ENCODE measurements at places on chromosomes 12 and 14.

GRCh38 chr14:39268393-39268792, 34.7 kb downstream of the MIA2 start:
- peak; percentile 19 for DNase-seq

GRCh38 chr12:71565535-71565934, 98.1 kb downstream of the ZFC3H1 start:
- DNase-seq, result no peak

DNA sequence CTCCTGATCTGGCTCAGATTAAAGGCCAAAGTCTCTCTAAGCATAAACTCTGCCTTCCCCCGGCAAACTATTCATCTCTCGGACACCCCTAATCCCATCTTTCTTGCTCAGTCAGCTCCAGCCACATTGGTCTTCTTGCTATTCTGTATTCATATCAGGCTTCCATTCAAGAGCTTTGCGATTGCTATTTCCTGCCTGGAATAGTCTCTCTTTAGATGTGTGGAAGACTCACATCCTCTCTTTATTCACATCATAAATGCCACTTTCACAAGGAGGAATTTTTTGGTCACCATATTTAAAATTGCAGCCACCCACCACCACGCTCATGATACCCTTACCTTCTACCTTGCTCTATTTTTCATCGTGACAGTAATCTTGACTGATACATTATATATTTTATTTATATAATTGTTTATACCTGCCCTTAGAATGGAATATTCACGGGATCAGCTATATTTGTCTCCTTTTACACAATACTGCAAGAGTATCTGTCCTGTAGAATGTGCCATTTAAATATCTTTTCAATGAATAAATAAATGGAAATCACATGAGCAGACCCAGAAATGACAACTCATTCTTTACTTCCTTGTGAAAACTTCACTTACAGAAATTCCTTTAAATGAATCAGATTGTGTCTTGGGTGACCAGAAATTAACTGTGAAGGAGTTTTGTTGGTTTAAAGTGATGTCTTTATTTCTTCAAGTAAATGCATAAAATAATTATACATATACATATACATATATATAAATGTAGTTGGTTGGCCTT, 780.6 kb upstream of the FLRT2 start:
- DNase-seq, result no peak

- DNase-seq, result no peak
Observed at GRCh38 chr14:57930241-57930975, 64.5 kb upstream of the SLC35F4 start.

DNA sequence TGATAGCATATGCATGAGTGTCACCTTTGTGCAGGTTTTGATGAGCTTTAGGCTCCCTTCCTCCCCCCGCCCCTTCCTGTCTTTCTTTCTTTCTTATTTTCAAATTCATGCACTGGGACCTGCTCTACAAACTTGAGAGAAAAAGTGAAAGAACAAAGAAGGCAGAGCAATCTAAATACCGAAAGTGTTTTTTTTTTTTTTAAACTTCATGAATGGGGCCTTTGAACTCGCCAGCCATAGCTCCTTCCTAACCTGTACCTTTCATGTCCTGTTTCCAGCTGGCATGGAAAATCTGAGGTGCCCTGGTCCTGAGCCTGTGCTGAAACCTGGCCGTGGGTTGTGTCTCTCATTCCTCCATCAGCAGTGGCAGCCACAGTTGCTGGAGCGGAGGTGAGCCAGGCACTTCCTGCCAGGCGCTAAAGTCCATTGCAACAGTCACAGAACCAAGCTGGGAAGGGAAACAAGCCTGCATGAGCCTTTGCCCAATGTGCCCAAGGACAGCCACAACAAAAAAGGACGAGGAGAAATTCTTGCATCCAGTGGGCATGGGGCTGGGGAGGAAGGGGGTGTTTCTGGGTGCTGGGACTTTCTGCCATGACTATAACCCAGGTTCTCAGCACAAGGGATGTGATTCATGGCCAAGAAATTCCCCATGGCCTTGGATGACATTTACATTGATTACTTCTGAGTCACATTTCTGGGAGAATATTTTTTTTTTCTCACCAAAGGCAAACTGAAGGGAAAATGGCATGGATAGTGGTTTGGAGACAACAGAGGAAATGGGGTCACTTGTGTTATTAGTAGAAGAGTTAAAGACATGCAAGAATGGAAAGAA, 102.7 kb downstream of the TMEM30B start:
- DNase-seq, result no peak

DNA sequence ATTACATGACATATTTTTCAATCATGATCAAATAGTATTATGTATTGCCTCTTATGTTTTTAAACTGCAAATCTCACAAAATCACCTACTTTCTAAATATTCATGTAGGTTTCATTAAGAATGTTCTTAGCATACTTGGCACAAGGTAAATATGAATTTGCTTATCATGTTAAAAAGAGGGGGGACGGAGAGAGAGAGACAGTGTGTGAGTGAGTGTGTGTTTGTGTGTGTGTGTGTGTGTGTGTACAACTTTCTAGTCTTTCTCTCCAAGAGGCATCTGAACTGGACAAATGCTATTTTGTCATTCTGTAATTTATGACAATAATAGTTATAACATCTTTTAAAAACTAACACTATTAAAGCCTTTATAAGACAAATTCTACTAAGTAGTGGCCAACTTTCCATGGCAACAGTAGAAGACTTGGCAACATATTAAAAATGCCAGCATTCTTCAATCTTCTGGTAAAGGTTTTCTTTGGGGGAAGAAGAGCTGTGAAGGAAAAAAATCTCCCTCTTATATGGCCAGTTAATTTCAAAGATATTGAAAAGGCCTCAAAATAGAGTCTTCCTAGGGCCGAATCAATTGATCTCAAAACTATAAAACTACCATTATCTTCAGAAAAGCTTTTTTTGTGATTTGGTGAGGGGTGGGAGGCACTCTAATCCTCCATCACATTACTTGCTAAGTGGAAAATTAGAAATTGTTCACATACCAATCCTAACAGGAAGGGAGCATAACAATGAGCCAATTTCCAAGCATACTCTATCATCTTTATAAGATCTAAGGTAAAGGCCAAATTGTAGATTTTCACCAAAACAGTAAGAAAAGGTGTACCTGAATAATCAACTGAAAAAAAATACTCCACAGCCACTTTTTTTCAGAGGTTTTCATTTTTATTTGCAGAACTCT, 28.2 kb downstream of the CDK17 start:
- DNase-seq, result peak; percentile 47

DNA sequence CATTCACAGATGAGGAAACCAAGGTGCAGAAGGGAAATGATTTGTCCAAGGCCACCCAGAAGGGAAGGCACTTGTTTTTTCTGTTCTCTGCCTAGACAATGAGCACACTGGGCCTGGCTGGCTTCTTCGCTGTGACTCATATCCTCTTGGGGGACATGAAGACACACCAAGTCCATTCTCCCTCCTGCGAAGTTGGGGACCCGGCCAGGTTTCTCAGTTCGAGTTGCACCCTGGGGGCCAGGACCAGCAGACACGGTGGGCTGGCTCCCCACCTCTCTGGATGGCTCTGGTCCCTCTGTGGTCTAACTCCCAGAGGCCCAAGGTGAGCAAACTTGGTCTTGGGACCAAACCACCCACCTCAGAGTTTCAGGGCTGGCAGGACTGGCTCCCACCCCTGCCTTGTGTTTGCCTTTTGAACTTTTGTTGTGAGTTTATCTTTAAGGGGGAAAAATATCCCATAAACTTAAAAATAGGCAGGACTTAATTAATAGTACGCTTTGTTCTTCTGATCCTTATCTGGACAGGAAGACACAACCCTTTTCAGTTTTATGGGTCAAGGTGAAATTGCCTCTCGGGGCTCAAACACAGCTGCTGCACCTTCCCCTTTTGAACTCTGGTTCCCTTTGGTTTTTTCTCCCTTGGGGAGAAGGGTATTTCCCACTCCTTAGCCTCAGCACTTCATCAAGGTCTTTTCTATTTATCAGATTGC, 9.0 kb upstream of the MLEC start:
- no peak for DNase-seq

DNA sequence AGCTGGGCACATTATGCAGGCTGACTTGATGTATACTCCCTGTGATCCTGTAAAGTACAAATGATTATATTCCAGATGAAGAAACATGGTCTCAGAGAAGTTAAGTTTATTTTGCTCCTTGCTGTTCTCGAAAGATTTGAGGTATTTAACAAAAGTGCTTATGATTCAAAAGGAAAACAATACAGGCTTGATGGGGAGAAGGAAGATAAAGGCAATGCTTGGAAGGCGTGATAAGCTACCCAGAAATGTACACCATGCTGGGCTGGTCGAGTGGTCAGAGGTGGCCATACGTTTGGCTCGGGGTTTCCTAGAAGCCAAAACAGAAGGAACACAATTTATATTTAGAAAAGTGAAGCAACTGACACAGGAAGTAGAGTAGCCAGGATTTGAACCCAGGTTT, 201.0 kb downstream of the KTN1 start:
- no peak for DNase-seq

DNA sequence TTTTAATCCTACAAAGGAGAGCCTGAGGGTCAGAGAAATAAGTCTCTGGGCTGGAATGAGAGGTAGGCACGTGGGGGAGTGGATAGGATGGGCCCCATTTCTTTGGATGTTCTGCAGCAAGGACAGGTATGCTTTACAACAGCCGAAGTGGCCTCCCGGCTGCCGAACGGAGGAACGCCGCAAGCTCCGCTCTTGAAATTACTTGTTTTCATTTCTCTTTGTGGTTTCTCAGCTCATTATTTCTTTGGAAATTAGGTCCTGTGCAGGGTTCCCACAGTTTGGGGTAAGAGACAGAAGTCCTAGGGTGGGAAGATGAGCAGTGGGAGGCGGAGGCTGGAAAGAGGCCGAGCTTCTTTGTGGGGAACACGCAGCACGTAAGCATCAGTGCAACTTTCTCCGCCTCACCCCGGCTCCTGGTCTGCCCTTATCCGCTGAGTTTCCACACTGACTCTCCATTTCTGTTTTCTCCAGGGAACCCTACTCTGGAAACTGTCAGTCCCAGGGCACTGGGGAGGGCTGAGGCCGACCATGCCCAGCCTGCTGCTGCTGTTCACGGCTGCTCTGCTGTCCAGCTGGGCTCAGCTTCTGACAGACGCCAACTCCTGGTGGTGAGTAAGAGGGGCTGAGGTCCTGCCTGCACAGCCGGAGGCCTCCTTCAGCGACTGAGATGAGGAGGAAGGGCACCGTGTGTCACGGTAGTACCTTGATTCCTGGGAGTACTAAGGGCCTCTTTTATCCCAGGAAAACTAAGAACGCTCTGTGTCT, 2.0 kb downstream of the WNT5B start:
- DNase-seq, result no peak

DNA sequence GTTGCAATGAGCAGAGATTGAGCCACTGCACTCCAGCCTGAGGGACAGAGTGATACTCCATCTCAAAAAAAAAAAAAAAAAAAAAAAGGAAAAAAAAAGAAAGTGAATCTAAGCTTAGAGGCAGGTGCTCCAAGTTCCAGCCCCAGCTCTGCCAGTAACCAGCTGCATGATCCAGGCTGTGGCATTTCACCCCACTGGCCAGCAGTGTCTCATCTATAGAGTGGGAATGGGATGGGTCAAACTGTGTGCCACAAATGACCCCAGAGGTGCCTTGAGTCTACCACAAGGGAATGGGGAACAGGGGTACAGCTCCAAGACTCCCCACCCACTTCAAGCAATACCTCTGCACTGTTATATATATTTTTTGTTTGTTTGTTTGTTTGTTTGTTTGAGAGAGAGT, 5.0 kb downstream of the PLEKHD1 start:
- DNase-seq, result no peak

DNA sequence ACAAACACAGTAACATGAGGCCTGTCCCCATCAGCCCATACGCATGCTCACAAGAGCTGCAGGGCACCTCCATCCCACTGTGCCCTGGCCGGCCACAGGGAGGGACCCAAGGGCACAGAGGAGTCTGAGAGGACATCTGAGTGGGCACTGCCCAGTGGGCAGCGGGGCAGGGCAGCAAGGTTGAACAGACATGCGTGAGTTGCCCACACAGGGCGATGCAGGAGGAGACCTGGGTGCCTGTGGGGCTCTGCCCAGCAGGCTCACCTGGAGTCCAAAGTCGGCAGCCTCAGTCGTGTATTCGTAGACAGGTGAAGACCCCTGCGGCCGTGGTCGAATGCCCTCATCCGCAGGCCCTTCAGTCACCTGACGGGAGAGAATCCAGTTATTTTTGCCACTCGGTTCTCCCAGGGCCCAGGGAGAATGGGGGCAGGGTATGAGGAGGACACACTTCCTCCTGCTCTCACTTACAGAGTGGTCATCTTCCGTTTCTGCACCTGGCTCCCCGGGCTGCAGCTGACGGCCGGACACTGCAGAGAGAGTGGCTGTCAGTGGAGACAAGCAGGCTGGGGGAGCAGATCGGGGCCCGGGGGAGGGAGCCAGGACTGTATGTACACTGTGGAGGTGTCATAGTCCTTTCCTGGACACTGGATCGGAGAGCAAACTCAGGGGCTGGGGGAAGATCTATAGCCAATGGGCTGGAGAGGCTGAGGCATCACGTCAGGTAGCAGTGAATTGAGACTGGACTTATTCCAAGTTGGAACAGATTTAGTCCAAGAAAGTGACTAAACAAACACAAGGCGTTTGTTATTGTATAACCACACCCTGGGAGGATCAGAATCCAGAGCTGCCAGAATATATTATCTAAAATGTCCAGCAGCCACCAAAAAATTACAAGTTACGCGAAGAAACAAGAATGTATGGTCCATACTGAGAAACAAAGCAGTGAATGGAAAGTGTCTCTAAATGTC, 20.7 kb downstream of the AHNAK2 start:
- DNase-seq, result no peak

- no peak for DNase-seq
Observed at GRCh38 chr12:45655743-45656142, 73.8 kb upstream of the ARID2 start.

DNA sequence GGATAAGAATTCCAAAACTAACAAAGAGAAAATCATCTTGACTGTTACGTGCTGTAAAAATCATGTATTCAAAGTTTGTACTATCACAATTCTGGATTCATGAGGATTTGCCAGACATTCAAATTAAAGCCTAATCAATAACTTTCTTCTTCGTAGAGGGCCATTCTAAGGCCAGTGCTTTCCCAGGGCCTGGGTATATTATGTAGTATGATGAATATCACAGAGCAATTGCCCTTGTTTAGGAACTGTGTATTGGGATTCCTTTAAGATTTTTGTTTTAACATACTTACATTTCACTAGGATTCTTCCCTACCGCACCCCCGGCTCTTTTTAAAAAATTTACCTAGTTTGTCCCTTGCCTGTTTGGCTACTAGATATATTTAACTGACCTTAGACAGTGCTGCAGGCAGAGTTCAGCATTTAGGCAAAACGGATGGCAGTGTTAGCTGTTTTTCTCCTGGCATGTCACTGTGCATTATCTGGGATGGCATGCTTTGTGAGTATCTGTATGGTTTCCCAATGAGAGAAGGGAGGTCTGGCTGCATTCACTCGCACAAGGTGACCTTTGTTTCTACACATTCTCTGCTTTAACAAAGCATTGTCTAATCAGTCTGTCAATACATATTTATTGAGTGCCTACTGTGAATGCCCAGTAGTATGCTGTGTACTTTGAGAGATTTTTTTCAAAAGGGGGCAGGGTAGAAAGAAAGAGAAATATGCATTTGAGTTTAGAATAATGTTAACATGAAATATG, 63.3 kb downstream of the ERC1 start:
- DNase-seq, result no peak
